ENCODE measurements at places on chromosomes 2 and 18.
A peak's percentile ranks its signal among the peaks of the same experiment; 100 is the strongest.

GRCh38 chr2:209368914-209369313 is 54.9 kb upstream of the MAP2 start:
- no peak for DNase-seq

- DNase-seq, result no peak
These were observed 587.8 kb downstream of the ARHGAP15 start for GRCh38 chr2:143717053-143717452.

GRCh38 chr2:158735822-158736580 is 59.1 kb upstream of the DAPL1 start:
- DNase-seq, result no peak

GRCh38 chr2:60858897-60859311 is 22.5 kb upstream of the REL start:
- no peak for DNase-seq

GRCh38 chr2:54559006-54559445 is 102.9 kb downstream of the SPTBN1 start:
- DNase-seq, result no peak

GRCh38 chr18:7609617-7610016 is 42.5 kb downstream of the PTPRM start:
- DNase-seq, result no peak

- DNase-seq, result no peak
These were observed 58.9 kb upstream of the ZNF516 start for GRCh38 chr18:76553715-76554546.

- no peak for DNase-seq
These were observed 68.6 kb downstream of the SLC40A1 start for GRCh38 chr2:189511960-189512319.

DNA sequence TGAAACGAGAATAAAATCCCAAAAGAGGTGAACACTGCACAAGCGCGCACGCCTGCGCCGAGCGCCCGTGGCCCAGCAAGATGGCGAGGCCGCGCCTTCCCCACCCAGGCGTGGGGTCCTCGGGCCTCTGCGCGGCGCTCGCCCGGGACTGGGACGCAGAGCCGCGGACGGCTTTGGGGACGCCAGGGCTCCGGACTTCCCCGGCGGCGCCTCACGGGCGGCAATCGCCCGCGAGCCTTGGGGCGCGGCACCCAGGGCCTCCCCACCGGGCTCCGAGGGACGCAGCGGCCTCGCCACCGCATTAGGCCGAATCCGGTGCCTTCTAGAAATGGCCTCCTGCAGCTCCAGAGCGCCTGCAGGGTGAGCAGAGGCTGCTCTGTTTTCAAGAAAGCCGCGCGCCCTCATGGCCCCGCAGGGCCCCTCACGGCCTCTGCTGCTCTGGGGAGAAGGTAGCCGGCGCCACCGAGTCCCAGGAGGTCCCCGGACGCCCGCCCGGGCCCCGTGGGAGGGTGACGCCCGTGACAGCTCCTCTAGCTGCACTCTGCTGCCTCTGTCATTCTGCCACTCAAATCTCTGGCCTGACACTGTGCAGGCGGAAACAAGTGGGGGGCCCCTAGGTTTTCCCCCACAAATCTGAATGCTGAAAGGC is 35.9 kb upstream of the POMC start:
- no peak for DNase-seq

- DNase-seq, result no peak
These were observed 34.6 kb downstream of the GREB1 start for GRCh38 chr2:11568436-11568835.

DNA sequence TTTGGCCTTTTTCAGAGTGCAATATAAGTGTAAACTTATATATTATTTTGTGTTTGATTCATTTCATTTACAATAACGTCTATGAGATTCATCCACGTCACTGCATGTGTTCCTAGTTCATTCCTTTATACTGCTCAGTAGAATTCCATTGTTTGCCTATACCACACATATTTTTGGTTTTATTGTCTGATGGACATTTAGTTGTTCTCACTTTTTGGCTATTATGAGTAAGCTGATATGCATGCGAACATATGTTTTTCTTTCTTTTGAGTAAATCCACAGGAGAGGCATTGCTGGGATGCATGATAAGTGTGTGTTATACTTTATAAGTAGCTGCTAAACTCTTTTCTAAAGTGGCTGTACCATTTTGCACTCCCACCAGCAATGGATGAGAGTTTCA is 314.8 kb upstream of the HS6ST1 start:
- DNase-seq, result no peak

- no peak for DNase-seq
These were observed 552.3 kb upstream of the SETBP1 start for GRCh38 chr18:44128365-44128764.

GRCh38 chr2:71153585-71154224 is 23.3 kb downstream of the MPHOSPH10 start:
- DNase-seq, result no peak

GRCh38 chr2:3054066-3054465 is 323.6 kb downstream of the EIPR1 start:
- DNase-seq, result no peak

GRCh38 chr18:52070291-52070756 is 269.7 kb upstream of the DCC start:
- DNase-seq, result no peak

- no peak for DNase-seq
These were observed 109.6 kb upstream of the ALKAL2 start for GRCh38 chr2:397521-397920.

- no peak for DNase-seq
These were observed 385.1 kb downstream of the STK39 start for GRCh38 chr2:167862296-167862695.

- no peak for DNase-seq
These were observed 344.7 kb upstream of the FIGN start for GRCh38 chr2:164080486-164080885.

GRCh38 chr2:206368933-206369569 is 74.3 kb upstream of the ADAM23 start:
- DNase-seq, result no peak

DNA sequence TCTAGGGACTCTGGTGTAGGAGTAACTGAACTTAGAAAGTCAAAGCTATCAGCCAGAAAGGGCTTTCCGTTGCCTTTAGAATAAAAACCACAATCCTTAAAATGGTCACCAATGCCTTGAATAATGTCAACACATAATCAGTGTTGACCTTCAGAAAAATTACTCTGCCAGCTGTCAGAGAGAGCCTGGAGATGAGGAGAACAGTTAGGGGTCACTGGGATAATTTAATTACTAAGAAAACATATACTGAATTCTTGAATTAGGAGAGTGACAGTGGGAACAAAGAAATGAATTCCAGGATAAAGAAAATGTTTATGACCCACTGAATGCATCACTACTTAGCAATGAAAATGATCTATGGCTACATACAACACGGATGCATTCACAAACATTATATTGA is 23.4 kb upstream of the UGP2 start:
- DNase-seq, result no peak

DNA sequence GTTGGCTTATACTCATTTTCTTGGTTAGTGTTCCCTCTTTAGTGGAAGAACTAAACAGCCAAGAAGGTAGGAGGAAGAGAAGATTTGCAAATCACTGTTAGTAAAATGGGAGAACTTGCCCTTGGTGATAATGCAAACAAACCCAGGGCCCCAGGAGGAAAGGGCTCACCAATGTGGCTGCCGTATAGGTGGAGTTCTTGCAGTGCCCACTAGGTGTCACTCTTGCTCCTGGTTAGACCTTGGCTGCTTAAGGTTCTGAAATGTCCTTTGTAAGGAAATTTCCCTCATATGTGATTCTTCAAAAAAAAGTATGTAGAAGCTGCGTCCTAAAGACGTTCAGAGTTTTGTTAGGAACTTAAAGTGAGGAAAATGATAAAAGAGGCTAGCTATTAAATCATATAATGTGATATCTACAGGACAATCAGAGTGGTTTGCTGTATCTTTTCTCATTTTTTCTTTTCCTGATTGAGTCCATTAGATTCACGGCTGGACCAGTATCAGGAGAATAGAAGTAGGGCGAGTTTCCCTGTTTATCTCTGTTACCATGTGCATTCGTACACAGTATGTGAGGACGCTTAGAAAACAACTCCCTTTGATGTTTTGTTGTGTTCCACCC is 48.6 kb downstream of the RPIA start:
- DNase-seq, result peak; percentile 48

GRCh38 chr2:84771251-84771650 is 109.6 kb downstream of the TRABD2A start:
- no peak for DNase-seq

- no peak for DNase-seq
These were observed 9.0 kb downstream of the METTL21A start for GRCh38 chr2:207616185-207616584.

- DNase-seq, result no peak
These were observed 176.9 kb upstream of the SESTD1 start for GRCh38 chr2:179441551-179441950.

DNA sequence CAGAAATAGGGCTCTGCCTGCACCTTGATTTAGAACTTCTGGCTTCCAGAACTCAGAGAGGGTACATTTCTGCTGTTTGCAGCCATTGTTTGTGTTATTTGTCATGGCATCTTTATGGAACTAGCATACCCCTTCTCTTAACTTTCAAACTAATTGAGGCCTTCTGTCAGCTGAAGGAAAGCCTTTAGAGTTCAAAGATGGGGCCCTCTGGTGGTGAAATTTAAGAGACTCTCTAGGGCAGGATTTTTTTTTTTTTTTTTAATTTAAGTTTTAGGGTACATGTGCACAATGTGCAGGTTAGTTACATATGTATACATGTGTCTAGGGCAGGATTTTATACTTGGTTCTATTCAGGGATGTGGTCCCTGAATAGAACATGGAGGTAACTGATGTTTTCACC is 260.6 kb upstream of the LINC00305 start:
- DNase-seq, result no peak

DNA sequence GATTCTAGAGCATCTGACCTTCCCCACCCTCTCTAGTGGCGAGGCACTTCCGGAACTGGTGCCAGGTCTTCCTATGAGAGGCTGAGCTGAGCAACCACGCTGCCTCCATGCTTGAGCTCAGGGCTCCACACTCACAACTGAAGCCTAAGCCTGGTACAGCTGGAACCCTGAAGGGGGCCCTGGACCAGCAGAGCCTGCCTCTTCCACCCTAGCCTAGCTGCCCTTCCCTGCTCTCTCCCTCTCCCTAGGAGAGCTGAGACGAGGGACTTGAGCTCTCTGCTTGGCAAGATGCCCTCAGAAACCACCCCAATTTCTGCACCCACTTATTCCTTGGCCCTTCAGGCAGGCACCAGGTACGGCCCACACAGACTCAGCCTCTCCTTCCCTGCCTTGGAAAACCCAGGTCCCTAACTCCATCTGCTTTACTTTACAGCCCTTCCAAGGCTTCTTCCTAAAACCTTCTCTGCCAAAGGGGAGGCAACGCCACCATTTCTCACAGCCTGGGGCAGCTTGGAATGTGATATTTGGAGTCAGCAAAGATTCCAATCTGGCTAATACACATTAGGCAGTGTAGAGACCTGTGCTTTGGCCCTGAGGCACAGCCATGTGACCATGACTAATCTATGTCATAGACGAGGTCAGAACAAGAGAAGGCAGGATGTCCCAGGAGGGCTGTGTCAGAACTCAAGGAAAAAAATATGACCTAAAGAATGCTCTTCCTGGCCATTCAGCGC is 18.8 kb downstream of the COX7A2L start:
- no peak for DNase-seq

- DNase-seq, result peak; percentile 53
These were observed 56.4 kb downstream of the ZFP36L2 start for GRCh38 chr2:43169987-43170386.

DNA sequence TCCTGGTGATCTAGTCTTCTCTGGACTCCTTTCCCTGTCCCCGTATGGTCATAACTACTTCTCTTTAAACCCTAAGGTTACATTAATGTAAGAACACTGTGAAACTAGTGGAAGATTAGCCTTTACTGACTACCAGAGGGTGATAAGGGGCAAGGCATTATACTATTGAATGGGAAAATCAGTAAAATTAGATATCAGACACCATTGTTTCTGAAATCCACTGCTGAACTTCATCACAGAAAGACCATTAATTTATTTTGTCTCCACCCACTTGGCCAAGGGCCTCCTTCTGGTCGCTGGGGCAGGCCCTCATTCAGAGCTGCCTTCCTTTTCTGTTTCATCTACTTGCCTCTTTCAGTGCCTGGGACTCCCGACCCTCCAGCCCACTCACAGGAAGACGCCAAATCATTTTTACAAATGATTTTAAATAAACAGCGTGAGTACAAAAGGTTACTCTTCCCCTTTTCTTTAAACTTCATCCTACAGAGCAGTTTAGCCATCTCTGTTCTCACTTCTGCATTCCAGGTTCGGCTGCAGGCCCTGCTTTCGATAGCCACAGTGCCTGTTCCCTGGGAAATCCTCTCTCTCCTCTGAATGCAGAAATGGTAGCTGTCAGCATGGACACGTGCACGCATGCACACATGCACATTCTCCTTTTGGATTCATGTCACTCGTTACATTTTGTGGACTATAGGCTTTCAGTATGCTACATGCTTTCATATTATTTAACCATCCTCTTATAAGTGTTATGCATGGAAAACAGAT is 70.3 kb upstream of the DOCK10 start:
- no peak for DNase-seq

- no peak for DNase-seq
These were observed 121.3 kb downstream of the AGAP1 start for GRCh38 chr2:235614900-235615712.

- DNase-seq, result no peak
These were observed 43.4 kb upstream of the LRP1B start for GRCh38 chr2:142174176-142174575.

GRCh38 chr18:68839701-68840100 is 41.8 kb downstream of the CCDC102B start:
- no peak for DNase-seq

DNA sequence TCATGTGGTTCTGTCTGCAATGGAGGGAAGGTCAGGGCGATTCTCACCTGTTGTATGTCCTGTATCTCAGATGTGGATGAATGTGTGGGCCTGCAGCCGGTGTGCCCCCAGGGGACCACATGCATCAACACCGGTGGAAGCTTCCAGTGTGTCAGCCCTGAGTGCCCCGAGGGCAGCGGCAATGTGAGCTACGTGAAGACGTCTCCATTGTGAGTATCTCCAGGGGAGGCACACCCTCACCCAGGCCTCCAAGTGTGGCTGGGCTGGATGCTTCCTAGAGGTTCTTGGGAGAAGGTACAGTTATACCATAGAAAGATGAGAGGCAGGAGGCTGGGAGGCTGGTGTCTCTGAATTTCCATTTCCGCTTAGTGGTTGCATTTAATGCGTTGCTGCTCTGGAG is 46.9 kb downstream of the FBLN7 start:
- DNase-seq, result no peak

DNA sequence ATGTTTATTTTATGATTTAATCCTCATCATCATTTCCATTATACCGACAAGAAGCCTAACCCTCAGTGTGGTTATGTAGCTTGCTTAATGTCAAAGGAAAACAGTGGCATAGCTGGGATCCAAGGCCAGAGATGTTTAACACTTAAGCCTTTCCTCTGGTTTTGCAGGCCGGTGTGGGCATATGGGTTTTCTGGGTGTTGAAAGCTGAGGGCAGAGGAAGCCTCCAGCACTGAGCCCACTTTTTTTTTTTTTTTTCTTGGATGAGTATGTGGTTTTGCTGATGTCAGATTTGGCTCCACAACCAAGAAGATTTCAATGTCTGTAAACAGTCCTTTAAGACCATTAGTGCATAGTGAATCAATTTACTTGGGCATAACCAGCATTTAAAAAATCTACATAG is 41.3 kb downstream of the LHCGR start:
- no peak for DNase-seq
